ENCODE measurements at places on chromosomes 12 and 14. TPM values are rescaled to one million over a fixed set of nuclear protein-coding genes. Genes with fewer than 3 reads are reported as not detected.

FAIM2 gene
- 0.18 TPM for total RNA-seq

SOAT2 gene
- not detected for total RNA-seq

DNA sequence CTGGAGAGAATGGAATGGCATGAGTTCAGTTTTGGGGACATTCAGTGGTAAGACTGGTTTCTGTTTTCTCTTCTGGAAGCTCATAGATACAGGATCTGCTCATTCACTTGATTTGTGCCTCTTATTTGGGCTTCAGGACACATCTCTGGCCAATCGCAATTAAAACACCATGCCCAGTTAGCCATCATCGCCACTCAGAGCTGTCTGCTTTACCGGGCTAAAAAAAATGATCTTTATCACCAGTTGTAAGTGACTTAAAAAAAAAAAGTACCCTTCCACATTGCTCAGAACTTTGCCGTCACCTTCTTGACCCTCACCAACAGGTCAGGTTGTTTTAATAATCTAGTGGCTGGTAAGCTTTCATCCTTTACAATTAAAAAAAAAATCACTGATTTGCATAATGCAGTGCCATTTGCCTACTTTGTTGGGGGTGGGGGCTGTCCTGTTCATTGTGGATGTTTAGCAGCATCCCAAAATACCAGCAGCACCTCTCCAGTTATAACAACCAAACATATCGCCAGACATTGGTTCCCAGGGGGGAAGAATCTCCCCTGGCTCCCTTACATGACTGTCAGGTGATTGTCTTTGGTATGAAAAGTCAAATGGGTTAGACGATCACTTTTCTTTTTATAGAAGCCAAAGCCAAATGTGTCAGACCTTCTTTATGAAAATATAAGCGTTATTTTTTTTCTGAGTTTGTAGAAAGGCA lies 150.1 kb downstream of the PRKCH start:
- DNase-seq: no peak

DNA sequence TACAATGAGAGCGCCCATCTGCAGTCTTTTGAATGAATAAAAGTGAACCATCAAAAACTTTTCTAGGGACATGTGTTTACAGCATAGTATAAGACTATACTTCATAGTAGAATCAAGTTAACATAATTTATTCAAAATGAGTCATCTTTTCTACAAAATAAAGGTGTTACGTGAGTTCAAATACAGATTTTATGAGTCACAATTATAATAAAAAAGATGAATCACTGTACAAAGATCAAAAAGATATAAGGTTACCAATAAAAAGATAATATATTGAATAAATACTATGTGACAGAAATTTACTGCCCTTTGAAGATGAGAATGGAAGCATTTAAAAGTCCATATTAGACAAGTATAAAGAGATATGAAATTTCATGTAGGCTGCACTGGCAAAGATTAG lies 2.8 kb downstream of the MBIP start:
- no peak for DNase-seq

DNA sequence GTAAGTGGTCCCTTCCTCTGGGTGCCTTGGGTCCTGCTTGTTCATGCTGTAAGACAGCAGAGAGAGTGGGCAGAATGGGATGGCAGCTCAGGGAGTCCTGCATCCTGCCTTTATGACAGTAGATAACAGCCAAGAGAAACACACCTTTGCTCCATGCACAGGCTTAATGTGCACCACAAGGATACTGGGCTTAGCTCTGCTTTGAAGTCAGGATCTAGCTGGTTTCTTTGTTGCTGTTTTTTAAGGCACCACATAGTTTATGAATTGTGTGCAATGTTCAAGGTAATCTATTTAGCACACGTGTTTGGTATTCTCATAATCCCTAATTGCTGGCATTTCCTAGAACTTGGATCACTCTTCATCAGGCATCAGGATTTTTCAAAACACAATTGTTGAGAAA lies 239.5 kb upstream of the DCN start:
- DNase-seq: no peak

GRCh38 chr12:1935242-1935641 lies 16.8 kb upstream of the CACNA2D4 start:
- no peak for DNase-seq

DNA sequence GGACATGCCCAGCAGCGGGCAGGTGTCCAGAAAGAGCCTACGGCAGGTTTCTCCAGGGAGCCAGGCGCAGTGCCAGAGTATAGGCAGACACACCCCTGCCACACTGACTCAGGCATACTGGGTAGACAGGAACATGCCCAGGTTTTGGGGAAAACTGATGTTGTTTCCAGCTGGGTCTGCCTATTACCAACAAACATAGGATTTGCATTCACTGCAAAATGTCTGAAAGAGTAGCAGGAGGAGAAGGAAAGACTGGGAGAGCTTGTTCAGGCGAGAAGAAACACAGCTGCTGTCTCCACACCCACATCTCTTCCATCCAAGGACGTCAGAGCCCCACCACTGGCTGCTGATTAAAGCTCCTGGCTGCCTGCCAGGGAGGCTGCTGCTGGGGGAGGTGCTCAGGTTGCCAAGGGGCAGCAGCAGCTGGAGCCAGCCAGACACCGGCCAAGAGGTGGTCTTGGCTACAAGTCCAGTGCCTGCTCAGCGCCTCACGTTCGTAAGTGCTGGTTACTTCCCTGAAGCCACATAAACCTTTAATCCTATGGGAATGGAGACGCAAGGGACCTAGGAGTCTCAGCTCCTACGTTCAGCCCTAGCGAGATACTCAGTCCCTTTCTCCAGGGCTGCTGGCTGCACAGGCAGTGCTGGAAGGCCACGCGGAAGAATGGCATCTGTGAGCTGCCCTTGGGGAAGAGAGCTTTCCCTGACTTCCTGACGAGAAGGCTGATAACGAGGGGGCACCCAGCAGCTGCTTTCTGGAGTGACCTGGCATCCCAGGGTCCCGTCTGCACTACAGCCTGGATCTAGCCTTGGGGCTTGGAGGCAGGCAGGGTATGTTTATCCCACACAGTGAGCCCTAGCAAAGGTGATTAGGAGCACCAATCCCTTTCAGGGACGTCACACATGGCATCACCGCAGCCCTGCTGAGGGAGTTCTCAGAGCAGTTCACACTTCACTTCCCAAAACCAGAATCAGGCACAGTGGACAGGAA lies 58.1 kb downstream of the PLEKHG3 start:
- DNase-seq: no peak

- DNase-seq: no peak
Measured at GRCh38 chr12:103105971-103106597, 148.6 kb downstream of the ASCL1 start.

DNA sequence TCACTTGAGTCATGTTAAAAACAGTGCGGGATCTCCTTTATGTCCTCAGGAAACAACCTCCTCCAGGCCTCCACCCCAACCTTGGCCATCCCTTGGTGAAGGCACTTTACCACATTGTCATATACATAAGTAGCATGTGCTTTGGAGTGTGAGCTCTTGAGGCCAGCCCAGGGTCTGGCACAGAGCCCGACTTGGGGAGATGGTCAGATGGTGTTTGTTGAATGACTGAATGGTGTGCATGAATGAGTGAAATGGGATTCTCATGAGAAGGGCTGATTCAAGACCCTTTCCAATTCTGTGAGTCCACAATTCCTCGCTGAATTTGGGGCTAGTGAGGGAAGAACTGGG lies 52.9 kb upstream of the DLK1 start:
- no peak for DNase-seq

DNA sequence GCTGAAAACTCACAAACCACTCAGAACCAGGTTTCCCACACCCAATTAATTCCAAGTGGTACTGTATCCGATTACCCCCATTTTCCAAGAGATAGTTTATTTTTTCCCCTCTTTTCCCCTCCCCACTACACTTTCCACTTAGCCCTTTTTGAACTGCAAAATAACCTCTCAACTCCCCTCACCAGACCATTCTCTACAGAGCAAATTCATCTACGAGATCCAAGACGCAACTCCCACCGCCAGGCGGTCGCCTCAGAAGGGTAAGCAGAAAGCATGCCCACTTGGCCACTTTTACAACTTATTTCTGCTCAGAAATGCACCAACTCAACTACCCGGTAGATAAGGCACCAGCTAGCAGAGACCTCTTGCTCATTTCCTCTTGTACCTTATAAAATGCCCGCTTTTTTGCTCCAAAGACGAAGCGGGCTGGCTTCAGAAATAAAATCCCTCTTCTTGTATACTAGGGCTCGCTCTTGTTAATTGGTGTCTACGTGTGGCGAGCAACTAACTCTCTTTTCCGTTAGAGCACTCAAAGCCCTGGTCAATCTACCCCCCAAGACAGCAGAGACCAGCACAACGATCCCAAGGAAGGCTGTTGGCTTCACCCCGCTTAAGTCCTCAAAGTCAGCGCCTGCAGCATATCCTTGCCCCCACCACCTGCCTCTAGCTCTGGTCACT lies 910 bp upstream of the SRP54 start:
- DNase-seq: peak; percentile 21

All from WTC11 (cell line).